ENCODE measurements at places on chromosomes 3 and 15.

DNA sequence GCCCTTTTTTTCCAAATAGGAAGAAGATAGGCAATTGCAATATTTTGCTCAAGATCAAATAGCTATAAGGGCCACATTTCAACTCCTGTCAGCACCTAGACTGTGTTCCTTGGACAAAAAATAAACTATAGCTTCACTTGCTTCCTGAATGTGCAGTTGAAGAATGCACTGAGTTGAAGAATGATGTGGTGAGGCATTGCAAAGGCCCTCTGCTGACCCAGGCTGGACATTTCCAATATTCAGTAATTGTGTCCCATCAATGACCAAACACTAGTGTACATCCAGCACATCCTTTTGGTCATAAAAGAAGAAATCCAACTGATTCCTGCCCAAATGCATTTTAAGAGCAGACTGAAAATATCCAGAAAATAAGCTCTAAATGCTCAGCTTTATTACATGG, 424.8 kb upstream of the TGFBR2 start:
- no peak for DNase-seq

DNA sequence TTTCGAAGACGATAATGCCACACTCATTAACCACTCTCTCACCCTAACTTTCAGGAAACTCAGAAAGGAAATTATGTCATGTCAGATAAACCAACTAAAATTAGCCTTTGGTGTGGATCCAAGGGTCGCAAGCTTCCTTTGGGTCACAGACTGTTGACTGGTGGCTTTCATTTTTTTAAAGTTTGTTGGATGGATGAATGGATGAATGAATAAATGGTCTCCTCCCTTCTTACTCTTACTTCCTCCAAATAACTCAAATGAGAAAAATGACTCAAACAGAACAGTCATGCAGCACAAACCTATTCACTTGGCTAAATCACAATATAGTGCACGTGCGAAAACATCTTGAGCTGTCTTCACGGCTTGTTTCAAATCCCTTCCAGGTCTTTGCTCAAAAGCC, 82.9 kb upstream of the HACD2 start:
- DNase-seq: no peak

GRCh38 chr3:45166321-45166879, 20.2 kb upstream of the CDCP1 start:
- DNase-seq: no peak

DNA sequence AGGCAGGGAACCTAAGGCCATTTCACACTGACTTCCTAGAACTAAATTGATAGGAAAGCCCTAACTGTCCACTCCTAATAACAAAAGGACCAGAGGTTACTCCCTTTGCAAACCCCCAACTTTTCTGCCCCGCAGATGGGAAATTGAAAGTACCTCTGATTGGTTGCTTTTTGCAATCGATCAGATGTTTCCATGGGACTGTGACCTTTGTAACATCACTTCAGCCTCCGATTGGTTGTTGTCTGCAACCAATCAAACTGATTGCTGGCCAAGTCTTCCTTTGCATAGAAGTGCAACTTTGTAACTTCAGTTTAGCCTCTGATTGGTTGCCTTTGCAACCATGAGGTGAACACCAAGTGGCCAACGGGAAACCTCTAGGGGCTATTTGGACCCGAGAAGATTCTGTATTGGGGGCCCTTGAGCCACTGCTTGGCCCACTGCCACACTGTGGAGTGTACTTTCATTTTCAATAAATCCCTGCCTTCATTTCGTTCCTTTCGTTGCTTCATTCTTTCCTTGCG, 11.3 kb upstream of the KNL1 start:
- no peak for DNase-seq

GRCh38 chr3:4977853-4978203, 1.4 kb upstream of the BHLHE40 start:
- no peak for DNase-seq

DNA sequence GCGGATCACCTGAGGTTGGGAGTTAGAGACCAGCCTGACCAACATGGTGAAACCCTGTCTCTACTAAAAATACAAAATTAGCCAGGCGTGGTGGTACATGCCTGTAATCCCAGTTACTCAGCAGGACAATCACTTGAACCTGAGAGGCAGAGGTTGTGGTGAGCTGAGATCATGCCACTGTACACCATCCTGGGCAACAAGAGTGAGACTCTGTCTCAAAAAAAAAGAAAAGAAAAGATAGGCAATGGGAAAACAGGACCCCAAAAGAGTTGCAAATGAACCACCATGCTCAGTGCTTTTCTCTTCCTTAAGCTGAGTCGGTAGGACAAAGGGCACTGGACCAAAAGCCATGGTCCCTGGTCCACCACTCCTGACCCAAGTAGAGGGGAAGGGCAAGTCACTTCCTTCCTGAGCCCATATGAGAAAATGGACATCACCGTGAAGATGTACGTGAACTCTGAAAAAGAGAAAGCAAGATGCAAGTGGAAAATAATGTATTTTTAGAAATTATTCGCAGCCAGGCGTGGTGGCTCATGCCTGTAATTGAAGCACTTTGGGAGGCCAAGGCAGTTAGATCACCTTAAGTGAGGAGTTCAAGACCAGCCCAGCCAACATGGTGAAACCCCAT, 2.6 kb downstream of the ITGB5 start:
- DNase-seq: no peak

- no peak for DNase-seq
These were observed 81.6 kb downstream of the GABRB3 start for GRCh38 chr15:26691249-26691648.

DNA sequence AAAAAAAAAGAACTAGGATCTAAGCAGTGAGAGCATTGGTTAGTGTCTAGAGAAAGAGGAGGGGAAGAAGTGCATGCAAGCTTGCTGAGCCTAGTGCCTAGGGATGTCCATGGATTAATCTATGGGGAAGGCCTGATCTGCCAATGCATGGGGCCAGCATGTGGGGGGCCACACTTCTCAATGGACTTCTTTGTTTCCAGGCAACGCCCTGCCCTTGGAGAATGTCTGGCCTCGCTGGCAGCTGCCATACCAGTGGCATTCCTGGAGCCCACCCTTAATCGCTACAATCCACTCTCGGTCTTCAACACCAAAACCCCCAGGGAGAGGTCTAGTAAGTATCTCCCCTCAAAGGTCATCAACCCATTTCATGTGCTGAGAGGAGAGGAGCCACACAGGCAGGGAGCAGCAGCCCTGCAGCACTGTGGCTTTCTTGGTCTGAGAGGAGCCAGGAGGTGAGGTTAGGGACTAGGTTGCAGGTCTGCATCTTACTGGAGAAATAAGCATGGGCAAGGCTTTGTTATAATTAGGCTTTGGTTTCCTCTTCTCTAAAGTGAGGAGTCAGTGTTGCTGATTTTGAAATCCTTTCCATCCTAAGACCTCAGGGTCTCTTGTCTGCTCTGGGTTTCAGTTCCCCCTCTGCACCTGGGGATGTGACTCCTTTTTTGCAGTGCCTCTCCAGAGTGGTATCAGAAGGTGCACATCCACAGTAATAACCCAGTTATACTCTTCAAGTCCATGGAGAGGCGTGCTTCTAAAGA, 188.1 kb upstream of the CHRM5 start:
- no peak for DNase-seq

- DNase-seq: no peak
These were observed 183.3 kb downstream of the NR1D2 start for GRCh38 chr3:24128199-24129005.

GRCh38 chr3:60085649-60086048, 1035.8 kb upstream of the CFAP20DC start:
- no peak for DNase-seq

DNA sequence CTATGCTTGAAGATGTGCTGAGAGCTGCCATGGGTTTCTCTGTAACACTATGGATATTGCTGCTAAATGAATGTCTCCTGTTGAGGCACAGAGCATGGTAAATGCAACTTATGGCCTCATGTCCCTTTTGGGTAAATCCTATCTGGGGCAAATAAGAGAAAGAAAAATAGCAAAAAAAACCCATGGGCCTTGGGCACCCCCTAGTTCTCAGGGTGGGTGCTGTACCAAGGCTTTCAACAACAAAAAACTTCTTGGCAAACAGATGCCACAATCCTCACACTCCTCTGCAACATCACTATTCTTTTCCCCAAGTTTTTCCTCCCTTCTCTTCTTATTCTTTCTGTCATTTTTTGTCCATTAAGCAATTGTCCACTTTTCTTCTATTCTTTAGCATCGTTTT, 340.1 kb upstream of the ROBO2 start:
- DNase-seq: no peak

GRCh38 chr3:102085431-102086176, 236.3 kb downstream of the NFKBIZ start:
- no peak for DNase-seq

- no peak for DNase-seq
These were observed at the start of gene RTP1 for GRCh38 chr3:187197335-187197649. RTP1 (plus strand) TSS chr3:187197486; CDS start chr3:187197516, 30 bp downstream.

- no peak for DNase-seq
These were observed 48.7 kb upstream of the SKOR1 start for GRCh38 chr15:67776600-67776999.

DNA sequence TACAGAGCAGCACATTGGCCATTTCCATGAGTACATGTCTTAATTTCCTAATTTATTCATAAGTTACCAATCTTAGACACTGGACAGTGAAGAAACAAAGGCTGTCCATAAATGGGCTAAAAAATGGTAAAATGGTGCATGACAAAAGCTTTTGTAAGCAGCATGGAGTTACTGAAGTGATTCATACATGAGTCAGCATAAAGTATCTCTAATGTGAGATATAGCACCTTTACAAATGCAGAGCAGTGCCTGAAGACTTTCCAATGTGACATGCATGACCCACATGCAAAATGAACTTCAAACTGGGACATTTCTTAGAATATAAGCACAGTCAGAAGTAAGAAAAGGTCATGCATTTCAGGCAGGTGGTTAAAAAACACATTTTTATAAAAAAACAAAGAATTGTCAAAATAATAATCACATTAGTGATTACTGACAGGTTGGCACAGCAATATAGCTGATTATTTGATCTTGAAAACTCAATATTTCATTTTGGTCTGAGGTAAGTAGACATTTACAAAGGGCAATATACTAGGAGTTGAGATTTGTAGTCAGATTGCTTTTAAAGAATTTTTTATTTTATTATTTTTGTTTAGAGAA, 299.3 kb downstream of the PLCL2 start:
- no peak for DNase-seq

- DNase-seq: no peak
These were observed 7.0 kb downstream of the USP8 start for GRCh38 chr15:50431204-50431603.

GRCh38 chr3:138314751-138315150, 14.9 kb downstream of the NME9 start:
- DNase-seq: no peak

GRCh38 chr3:116339441-116340028, 105.8 kb downstream of the LSAMP start:
- DNase-seq: no peak

- DNase-seq: no peak
These were observed 91.1 kb upstream of the LRRN1 start for GRCh38 chr3:3707858-3708768.

DNA sequence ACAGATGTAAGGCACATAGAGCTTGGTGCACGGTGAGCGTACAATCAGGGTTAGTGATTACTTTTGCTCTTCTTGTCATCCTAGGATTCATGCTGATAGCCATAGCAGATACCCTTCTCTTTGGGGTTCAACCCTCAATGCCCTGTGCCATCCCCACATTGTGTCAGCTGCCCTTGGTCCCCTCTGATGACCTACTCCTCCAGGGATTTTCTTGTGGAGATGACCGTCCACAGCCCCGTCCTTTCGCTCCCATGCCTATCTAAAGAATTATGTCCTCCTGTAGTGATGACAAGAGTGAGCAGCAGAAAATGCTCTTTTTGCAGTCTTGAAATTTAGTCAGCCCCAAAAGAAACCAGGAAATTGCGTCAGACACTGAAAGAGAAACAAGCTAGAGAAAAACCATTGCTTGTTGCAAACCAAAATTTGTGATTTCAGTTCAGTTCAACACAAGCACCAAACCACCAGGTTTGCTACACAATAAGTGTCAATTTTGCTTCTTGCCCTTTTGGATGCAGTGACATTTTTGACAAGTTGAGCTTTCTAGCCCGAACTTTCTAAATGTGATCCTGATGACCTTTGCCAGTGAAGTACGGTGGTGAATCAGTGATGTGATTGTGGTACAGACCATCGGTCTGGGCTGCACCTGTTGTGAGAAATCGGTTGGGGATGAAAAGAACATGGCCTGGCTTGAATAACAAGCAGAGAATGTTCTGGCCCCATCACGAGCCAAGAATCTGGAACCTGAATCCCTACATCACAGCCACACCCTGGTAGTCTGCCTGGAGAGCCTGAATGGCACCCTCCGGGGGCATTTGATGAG, 41.3 kb downstream of the CMTM7 start:
- DNase-seq: peak; percentile 79

- DNase-seq: no peak
These were observed 1056.8 kb downstream of the ROBO2 start for GRCh38 chr3:78096488-78097255.

- DNase-seq: no peak
These were observed 269.7 kb upstream of the SOX2 start for GRCh38 chr3:181442066-181442465.

DNA sequence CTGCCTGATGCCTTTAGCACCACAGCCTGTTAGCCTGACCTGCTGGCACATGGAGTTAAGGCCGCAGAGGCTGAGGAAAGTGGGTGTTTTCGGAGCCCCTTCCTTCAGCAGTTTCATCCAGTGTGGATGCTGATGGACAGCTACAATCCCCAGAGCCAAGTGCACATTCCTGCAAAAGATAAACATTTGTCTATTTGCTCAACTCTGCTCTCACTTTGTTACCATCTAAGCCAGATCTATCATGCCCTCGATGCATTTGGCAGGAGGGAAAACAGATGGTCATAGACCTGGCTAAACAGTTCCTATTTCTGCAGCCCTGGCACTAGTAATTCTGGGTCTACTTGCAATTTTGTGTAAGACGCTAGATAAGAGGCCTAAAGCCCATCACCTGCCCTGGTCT, 312.9 kb upstream of the RASGRP1 start:
- DNase-seq: no peak

GRCh38 chr3:194800002-194800401, 114.3 kb downstream of the FAM43A start:
- no peak for DNase-seq

DNA sequence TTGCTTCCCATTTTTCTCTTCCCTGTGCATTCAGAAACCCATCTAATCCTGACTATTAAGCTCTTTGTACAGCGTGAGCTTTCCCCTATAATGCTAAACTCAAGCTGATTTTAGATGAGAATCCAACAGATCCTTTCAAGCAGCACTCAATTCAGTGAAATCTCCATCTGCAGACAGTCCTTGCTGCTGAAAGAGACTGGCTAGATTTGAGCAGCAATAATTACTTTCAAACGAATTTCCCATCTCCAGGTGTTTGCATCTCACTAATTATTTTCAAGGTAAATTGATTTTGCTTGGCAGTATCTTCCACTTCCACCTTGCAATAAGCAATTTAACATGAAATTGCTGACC, 49.5 kb upstream of the SLC7A14 start:
- DNase-seq: no peak

DNA sequence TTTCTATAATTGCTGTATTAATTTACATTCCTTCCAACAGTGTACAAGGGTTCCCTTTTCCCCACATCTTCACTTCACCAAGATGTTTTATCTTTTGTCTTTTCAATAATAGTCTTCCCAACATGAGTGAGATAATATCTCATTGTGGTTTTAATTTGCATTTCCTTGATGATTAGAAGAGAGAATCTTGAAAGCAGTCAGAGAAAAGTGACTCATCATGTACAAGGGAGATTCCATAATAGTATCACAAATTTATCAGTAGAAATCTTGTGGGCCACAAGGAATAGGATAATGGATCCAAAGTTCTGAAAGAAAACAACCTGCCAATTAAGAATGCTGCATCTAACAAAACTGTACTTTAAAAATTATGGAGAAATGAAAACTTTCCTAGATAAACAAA, 189.3 kb downstream of the NECTIN3 start:
- DNase-seq: no peak

Measured in AML-193 (cell line).